NCI-H146 (cell line): ENCODE measurements at places on chromosomes 5 and 9.

DNA sequence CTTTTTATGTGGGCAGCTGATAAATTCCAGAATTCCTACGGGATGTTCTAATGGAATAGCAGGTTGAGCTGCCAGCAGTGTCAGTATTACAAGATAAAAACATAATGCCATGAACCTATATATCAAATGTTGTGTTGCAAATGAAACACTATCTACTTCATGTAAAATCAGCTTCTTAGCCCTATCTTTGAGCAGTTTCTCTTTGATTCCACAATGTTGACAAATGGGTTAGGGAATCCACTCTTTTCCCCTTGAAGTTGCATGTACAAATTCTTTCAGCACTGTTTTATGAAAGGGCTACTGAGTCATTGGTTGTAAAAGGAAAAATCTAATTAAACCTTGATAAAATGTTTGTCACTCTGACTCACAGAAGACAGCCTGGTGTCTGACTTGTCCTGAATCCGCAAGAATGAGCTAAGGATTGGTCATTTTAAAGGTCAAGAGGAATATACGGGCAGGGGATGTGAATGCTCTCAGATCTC lies 950.6 kb upstream of the NUDT12 start:
- DNase-seq = no peak

DNA sequence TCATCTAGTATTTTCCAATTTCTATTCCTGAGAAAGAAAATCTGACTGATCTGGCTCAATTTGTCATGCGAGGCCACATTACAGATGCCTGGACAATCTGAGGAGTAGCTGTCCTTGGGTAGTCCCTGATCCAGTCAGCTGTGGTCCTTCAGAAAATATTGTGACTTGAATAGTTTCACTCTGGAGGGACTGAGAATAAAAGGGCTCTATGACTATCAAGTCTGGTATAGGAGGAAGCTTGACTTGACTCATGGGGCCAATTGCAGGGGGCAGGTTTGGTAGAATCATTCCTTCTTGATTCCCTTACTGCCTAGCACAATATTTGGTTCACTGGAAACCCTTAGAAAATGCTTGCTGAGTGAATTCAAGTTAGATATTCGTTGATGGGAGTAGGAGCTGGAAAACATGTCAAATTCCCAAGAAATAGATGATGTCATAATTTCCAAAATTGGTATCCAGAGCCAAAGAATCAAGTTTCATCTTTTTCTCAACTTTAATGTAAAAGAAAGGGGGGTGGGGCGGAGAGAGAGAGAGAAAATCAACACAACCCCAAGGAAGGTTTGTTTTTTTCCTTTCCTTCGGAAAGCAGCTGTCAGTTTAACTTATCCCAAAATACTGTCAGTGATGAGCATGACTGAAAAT lies 32.4 kb upstream of the STX17 start:
- DNase-seq = no peak

DNA sequence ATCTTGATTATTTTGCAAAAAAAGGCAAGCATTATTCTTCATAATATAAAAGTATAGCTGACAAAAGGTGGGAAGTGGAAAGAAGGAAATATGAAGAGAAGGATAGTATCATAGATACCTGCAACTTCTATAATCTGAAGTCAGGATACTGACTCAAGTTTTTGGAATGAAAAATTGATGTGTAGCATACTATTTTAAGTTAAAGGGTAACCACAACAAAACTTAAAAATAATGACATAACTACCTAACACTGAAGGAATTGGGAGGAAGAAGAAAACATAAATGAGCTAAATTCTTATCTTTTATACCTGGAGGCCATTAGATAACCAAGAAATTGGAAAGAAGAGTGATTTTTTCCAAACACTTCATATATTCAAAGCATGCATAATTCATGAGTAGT lies 51.8 kb upstream of the TLE1 start:
- no peak for DNase-seq

DNA sequence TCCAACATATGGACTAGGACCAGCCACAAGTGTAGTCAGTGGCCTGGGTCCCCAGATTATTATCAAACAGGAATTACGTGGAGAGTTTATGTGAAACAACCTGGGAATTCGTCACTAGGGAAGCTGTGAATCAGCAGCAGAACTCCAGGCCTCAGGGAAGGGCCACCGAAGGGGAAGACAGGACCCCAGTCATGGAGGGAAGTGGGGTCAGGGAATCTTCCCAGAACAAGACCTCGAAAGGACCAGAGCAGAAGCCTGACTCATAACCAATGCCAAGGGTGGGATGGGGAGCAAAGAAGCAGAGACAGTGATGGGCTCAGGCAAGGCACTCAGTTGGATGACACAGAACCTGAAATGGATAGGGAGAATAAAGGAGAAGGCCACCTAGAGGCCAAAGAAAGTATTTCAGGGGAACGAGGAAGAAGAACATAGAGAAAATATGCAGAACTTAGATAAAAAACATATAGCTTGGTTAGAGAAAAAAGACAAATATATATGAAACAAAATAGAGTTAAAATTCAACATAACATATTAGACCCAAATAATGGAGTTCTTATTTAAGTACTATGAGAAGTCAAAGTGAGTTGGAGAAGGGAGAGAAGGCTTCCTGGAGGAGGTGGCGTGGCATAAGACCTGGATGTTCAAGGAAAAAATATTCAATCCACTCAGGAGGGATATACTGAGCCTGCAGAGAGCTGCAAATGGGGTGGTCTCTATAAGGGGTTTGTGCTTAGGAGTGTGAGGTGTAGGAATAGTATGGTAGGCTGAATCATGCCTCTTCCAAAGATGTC lies 66.7 kb upstream of the CAST start:
- DNase-seq = no peak

DNA sequence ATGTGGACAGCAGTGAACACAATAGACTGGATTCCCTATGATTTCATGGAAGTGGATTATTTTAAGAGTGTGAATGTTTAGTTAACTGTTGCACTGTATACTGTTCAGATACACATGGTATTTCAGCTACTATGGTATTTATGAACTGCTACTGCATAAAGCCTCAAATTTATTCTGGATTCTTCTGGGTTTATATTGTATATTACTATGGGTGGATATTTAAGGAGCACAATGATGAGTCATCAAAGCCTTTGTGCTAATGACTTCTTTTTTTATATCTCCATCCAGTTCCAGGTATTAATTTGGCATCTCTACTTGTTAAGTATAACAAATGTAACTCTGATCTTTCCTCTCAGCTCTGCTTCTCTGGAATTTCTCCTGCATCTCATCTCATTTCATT lies 6.8 kb downstream of the KDM4C start:
- DNase-seq = no peak

GRCh38 chr5:141657404-141657803 lies 6.2 kb upstream of the FCHSD1 start:
- DNase-seq = no peak

DNA sequence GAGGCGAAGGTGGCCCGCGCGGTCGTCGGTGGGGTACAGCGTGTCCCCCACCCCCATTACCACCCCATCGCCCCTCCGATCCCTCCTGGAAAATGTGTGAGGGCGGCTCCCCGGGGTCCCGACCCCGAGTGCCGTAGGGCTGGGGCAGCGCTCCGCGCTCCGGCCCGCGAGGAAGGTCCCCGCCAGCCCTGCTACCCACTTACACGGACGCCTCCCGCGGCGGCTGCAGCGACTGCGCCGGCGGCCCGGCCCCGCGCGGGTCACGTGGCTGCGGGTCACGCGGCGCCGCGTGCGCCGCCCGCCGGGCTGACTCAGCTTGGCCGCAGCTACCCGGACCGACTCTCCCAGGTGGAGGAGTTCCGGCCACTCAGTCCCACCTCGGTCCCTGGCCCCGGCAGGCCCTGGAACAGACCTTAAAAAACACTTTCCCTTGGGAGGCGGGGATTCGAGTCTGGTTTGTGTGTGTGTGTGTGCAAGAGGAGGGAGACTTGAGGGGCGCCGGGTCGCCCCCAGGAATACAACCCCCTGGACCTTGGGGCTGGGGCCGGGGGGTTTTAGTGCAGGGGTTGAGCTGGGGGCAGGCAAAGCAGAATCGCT lies at the start of gene GNPDA1:
Gene GNPDA1, minus strand, starts transcription at position 236 of the 597 bp plus-strand sequence. CDS start 992 bp downstream, outside the sequence.
- DNase-seq = peak; percentile 69

GRCh38 chr5:82886911-82887310 lies 190.3 kb downstream of the TMEM167A start:
- no peak for DNase-seq

- DNase-seq = no peak
Measured at GRCh38 chr5:68932830-68933434, 160.9 kb upstream of the SLC30A5 start.

- DNase-seq = no peak
Measured at GRCh38 chr9:121568343-121569265, 69.0 kb upstream of the GGTA1 start.

GRCh38 chr5:142627383-142628217 lies 58.3 kb downstream of the FGF1 start:
- no peak for DNase-seq

DNA sequence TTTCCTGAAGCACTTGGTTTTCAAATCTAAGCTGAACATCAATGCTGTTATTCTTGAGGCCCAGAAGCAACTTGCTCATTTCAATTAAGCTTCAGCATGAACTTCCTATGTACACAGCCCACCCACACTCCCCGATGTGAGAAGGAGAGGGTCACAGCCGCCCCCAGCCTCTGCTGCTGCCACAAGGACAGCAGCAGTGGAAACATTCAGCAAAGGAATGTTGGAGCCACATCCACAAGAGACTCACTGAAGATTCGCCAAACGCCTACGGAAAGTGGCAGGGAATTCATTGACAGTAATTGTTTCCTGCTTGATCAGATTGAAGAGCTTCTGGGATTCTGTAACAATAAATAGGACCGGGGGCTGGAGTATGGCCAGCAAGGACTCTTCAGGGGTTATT lies 2.9 kb downstream of the TGFBI start:
- no peak for DNase-seq

- no peak for DNase-seq
Measured at GRCh38 chr5:114346181-114346580, 15.7 kb upstream of the KCNN2 start.

DNA sequence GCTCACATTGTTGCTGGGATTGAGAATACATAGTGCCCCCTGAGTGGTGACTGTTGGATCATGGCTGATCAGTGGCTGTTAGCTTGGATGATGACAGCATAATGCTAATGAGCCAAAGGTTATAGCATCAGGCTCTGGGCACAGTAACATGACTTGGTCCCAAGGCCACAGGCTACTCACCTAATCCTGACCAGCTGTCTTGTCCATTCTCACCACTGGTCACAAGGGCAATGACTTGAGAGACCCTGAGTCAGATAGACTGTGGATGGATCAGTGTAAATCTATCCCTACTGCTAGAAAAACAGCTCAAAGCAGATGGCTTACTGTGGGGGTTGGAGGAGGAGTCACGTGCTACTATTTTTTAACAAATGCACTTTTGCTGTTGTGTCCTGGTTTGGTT lies 74.7 kb downstream of the AOPEP start:
- DNase-seq = no peak

DNA sequence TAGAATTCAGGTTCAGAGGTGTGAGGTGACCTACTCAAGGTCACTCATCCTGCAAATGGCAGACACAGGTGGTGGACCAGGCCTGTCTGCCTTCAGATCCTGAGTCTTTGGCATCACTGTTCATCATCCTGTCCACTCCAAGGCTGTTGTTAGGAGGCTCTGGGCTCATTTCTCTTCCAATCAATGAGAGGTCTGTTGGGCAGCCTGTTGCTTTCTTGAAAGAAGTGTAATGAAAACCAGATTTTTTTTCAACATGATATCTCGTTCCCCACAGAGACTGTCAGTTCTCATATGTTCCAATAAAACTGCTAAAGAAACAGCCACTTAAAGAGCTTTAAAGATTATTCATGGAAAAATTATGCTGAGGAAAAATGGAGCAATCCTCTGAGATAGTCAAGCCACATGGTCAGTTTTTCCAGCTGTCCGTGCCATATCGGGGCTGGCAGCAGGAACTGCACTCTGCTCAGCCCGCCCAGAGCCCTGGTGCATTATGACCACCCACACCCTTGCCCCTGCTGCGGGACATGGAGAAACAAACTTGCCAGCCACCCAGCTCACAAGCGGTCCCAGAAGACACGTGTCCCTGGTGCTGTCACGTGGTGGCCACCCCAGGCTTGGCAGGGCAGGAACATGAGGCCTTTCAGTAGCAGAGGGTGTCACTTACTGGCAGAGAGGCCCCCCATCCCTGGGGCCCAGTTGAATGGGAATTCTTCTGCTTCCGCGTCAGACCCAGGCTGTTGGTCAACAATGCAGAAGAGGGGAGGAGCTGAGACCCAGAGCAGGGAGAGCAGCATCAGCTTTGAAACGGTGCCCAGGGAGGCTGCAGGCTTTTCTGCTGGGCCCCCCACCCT lies 63.7 kb upstream of the ANGPTL2 start:
- no peak for DNase-seq

GRCh38 chr5:178546675-178547033 lies 43.5 kb downstream of the COL23A1 start:
- DNase-seq = no peak

GRCh38 chr9:21904776-21905175 lies 89.4 kb downstream of the CDKN2A start:
- no peak for DNase-seq

DNA sequence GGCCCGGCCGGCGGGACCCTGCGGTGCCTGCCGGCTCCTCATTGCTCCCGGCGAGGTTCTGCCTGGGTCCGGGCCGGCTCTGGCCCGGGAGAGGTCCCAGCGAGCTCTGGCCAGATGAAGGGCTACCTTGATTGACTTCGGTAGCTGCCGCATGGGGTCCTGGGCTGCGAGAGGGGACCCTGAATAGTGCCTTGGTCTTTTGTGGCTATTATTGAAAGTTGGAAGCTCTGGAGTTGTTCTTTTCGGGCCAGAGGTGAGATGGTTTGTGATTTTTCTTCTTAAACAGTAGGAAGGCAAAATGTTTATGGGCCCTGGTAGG lies 635 bp downstream of the NAA35 start:
- DNase-seq = no peak

GRCh38 chr9:89218040-89218928 lies 39.7 kb upstream of the SHC3 start:
- DNase-seq = no peak

DNA sequence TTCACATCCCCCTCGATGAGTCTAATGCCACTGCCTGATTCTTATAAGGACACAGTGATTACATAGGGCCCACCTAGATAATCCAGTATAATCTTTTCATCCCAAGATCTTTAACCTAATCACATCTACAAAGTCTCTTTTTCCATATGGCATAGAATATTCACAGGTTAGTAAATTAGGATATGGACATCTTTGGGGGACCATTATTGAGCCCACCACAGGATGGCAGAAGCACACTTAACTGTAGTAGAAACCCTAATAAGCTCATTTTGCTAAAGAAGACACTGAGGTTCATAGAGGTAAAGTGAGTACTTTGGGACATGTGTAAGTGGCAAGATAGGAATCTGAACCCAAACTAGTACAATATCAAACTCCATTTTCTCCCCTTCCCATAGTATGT lies 38.9 kb downstream of the ASTN2 start:
- no peak for DNase-seq

- no peak for DNase-seq
Measured at GRCh38 chr5:114148253-114148652, 213.6 kb upstream of the KCNN2 start.

- no peak for DNase-seq
Measured at GRCh38 chr5:1727571-1727970, 72.1 kb downstream of the MRPL36 start.

- DNase-seq = peak; percentile 40
Measured at GRCh38 chr5:93789173-93790067, 48.0 kb upstream of the POU5F2 start.

GRCh38 chr5:10699281-10699874 lies 61.7 kb downstream of the DAP start:
- no peak for DNase-seq

DNA sequence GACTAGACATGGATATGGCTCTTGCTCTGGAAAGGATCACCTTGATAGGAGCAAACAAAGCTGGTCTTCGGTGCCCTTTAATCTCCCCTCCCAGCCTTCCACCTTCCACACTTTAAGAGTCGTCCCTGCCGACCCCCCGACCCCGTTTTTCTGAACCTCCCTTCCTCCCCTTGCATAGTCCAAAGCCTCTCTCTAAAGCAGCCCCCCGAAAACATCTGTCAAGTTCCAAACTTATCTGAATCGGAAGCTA lies 423 bp upstream of the NUP214 start:
- peak; percentile 36 for DNase-seq
